Activated CD4-positive, alpha-beta T cell treated with anti-CD3 and anti-CD28 coated beads, Interleukin-2, amount 50 U/mL, for 48 hours (primary cell): ENCODE measurements at places on chromosomes 2 and 18.

DNA sequence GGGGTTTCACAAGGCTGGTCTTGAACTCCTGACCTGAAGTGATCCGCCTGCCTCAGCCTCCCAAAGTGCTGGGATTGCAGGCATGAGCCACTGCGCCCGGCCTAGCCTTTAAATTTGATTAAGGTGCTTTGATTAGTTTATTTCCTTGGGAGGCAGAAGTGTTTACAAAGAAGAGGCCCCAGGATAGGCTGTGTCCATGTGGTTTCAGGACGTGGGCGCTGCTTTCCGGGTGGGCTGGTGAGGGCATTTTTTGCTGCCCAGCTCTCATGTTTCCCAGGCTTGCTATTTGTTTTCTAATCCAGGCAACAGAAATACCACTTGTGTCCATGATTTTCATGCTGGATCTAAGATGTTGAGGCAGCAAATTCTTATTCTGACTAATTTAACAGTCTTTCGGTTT is 124.2 kb downstream of the SH3RF3 start:
- no peak for DNase-seq

DNA sequence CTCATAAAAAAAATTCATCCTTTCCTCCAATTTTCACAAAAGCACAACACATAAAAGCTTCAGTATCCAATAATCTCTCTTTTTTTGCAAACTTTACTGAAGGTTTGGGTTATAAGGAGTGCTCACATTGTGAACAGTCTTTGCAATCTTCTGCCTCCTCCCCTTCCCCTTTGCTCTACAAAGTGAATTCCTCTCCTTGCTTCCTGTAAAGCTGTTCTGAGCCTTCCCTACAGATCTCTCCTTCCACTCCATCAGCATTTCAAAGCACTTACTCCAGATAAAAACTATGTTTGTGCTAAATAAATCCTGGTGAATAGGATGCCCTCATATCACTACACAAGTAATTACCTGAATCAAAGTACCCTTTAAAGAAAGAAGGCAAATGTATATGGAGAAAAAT is 4.6 kb upstream of the PDK1 start:
- no peak for DNase-seq

- DNase-seq = no peak
Observed at GRCh38 chr2:216031960-216032689, 18.8 kb upstream of the MREG start.

DNA sequence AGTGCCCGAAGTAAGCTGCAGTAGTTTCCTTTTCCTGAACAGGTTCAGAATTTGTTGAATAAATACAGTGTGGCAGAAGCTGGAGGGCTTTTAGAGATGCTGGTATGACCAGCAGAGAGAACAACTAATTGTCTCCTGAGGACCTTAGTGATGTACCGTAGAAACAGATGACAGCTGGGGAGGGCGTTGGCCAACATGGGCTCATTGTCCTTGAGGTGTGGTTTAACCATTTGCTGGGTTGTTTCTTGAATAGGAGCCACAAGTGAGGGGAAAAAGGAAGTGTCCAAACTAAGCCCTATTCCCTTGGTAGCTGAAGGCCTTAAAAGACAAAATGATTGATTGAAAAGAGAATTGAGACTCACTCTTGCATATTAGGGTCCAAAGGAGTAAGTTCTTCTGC is 11.7 kb upstream of the FAM228A start:
- DNase-seq = no peak

- DNase-seq = no peak
Observed at GRCh38 chr18:39521164-39521563, 1955.6 kb upstream of the CELF4 start.
